Fibroblast of the aortic adventitia (primary cell): ENCODE measurements at places on chromosomes 5 and 9. TPM values are rescaled to one million over a fixed set of nuclear protein-coding genes. Genes with fewer than 3 reads are reported as not detected.

DNA sequence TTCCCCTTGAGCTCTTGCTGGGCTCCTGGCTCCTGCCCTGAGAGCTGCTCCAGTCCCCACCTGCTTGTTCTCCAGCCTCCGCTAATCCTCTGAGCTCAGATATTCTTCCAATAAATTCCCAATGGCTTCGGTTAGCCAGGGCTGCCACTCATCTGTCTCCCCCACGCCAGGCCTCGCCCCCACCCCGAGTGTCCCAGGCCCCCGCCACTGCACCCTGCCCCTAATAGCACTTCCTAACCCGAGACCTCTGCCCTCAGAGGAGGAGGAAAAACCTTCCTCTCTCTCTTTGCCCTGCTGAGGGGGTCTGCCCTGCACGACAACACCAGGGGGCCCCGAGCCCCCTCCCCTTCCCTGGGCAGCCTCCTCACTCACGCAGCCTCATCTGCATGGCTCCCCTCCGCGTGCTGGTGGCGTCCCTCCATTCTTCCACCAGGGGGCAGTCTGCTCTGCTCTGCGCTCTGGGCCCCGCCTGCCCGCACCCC lies 5.4 kb upstream of the LCN15 start:
- no peak for DNase-seq

DNA sequence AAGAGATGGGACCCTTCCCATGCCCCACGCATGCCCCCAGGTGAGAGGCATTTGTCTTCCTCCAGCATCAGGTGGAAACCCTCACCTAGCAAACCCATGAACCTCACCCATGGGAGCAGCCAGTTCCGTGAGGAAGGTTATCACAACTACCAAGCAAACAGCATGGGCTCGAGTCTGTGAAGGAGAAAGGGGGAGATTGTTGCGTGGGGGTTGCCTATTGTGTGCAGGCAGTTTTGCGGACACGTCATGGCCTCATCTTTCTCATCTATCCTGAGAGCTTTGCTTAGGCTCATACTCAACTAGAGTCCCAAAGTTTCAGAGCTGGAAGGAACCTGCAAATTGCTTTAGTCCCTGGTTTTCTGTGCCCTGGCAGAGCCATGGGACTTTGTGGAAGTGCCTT lies 73.6 kb upstream of the TGFBR1 start:
- DNase-seq, result no peak

- peak; percentile 73 for DNase-seq
Observed at GRCh38 chr9:20683351-20684034, 566 bp upstream of the FOCAD start.

- DNase-seq, result no peak
Observed at GRCh38 chr9:114688909-114689610, 7.1 kb upstream of the TEX48 start.

- no peak for DNase-seq
Observed at GRCh38 chr9:31394015-31394473, 990.4 kb upstream of the ACO1 start.

The UGT3A2 gene
- not detected in 2 replicates for total RNA-seq

The ROR2 gene
- total RNA-seq, result 13.0 and 26.5 TPM in 2 replicates

The SPATA31D3 gene
- not detected in 2 replicates for total RNA-seq
